ENCODE measurements at places on chromosomes 5 and 9.

GRCh38 chr9:133463234-133463863 lies 3.6 kb downstream of the CACFD1 start:
- no peak for DNase-seq

GRCh38 chr9:129474740-129475404 lies 146.0 kb downstream of the C9orf50 start:
- DNase-seq: no peak

DNA sequence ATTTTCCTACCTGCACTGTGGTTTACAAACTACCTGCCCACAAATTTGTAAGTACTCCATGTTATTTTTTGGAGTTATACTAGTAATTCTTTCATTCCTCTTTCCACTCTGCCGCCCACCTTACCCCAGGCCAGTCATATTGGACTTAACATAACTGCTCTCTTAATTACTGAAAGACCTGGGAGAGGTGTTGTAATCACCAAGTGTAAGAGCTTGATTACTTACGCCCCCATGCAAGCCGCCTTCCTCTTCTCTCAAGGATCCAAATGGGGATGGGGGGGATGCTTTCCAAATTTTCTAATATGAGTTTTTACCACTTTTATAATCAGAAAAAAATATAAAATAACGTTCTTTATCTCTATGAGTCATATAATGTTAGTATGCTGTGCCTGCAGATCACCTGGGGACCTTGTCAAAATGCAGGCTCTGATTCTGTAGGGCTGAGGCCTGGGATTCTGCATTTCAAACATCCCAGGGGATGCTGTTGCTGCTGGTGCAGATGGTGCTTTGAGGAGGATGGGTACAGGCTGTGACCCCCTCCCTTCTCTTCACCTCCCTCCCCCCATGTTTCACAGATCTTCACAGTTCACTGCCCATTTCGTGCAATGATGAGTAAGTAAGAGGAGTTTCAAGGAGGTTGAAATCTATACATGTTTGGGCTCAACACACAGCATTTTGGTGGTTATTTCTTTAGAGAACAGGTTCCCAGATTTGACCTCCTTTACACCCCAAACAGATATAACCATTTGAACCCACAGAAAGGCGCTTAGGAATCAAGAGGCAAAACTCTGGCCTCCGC lies 87.3 kb downstream of the SEC61B start:
- no peak for DNase-seq

GRCh38 chr9:136549010-136549980 lies 3.4 kb upstream of the NOTCH1 start:
- no peak for DNase-seq

DNA sequence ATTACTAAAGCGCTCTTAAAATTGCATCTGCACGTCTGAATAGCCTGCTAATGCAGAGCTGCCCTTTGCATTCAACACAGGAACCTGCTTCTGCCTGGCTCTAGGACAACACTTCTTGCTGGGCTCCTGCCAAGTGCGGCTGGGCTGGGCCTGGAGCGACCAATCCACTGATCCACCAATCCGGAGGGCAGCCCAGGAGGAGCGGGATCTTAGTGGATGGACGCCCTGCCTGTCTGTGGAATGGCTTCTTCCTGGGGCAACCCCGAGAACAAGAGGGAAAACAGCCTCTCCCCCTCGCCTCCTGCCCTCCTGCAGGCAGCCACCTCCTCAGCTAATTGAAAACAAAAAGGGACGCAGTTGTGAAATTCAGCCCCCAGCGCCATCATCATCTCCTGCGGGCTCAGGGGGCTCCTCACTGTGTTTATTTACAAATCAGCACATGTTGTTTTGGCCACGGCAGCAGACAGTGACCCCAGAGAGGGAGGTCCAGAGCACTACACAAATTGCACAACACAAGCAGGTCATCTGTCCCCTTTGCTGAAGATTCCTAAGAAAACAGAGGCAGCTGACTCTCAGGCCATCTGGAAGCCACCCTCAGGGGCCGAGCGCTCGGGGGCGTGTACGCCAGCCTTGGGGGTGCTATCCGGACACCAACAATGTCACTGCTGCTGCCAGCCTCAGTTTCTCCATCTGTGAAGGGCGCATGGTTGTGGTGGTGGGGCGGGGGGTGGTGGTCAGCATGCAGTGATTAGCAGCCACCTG lies 57.3 kb downstream of the GADD45G start:
- DNase-seq: peak; percentile 86

- peak; percentile 51 for DNase-seq
Observed at GRCh38 chr9:85741095-85741874, 469 bp downstream of the AGTPBP1 start.

DNA sequence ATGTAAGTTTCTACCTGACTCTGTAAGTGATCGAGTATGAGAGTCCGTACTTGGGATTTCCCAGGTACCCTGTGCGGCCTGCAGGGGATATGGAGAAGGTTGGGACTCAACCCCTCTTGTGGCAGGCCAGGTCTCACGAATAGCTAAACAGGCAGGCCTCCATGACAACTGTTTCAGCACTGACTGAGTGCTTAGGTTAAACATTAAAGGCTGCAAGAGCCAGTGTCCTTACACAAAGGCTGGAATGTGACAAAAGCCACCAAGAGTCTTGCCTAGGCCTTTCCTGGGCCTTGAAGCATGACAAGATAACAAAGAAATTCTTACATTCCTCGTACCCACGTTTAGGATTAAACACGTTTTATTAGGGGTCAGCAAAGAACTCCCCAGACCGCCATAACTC lies 58.6 kb downstream of the THBS4 start:
- DNase-seq: no peak

DNA sequence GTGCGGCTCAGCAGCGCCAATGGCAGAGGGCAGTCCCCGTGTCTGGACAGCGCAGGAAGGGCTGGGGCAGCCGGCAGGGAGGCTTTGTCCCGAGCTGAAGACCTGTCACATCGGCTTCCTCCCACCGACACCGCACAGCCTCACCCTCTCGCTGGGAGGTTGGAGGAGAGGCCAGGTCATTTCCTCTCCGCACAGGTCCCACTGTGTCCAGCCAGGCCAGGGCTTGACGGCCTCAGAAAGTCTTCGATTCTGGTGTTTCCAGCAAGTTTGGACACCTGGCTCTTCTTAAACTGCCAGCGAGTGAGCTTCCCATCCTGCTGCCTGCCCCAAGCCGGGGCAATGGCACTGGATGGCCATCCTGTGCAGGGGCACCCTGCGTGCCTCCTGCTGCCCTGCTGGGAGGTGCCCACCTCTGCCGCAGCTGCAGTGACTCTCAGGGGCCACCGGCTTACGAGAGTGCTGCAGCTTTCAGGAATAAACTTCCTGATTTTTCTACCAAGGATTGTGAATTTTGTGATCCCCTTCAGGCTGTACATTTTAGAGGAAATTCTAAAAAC lies 33.9 kb downstream of the AHRR start:
- DNase-seq: no peak

- DNase-seq: no peak
Observed at GRCh38 chr9:121753802-121754654, 102.6 kb downstream of the DAB2IP start.

DNA sequence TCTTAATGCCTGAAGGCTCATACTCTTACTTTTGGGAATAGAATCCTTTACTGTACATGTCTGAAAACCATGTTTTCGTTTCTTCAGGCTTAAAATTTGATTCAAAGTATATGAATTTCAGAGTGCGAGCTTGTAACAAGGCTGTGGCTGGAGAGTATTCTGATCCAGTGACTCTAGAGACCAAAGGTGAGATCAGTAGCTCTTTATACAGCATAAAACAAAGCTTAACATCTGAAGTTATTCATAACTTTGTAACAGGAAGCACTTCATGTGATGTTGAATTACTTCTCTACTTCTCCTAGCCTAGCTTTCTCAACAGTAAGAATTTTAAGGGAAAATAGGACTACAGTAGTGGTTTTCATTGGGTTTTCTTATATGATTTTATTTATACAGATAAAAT lies 49.4 kb upstream of the FKTN start:
- DNase-seq: no peak

GRCh38 chr5:120419127-120419526 lies 45.0 kb upstream of the PRR16 start:
- no peak for DNase-seq

GRCh38 chr5:170491479-170491878 lies 12.3 kb upstream of the KCNIP1 start:
- DNase-seq: peak; percentile 86

DNA sequence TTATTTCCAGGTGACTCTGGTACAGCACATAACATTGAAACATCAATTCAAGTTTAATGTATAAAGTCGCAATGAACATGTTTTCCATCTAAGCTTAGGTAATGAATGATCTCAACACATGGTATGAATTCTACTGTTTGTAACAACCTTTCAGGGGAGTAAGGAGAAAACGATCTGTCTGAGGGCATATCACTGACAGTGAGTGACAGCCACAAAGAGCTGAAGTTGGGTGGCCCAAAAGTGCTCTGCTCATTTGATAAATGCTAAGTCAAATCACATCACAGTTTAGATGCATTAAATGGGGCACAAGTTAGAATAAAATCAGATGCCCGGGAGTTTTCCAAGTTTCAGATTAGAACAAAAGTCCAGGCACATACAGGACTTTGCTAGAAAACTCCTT lies 1.2 kb downstream of the FANCC start:
- DNase-seq: no peak

DNA sequence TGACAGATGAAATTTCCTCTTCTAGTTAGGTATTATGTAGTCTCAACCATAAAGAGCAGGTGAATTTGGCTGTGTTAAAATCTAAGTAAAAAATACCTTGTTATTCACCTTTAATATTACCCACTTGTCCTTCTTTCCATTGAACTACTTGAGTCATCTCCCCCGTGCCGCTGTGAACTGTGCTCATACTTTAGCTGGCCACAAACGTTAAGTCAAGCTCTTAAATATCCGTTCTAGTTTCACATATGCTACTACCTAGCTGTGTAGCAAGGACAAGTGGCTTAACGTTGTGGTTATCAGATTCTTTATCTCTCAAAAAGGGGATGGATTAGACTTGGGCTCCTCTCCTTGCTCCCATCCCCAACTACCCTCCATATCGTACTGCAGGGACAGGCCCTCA lies 110.4 kb downstream of the EFNA5 start:
- no peak for DNase-seq

DNA sequence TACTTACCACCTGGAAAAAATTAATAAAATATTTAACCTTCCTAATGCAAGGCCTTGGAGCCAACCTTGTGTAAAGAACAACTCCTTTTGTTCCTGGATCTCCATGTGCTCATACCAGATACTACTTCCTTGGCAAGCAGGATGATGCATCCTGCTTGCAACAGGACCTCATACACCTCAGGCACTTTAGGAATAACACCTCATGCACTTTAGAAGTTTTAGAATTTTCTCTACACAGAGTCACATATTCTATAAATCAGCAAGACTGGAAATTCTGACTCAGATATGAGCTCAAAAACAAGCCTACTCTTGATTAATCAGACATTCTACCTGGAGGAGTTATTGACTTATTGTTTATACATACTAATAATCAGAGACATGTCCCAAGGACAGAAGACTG lies 209.6 kb upstream of the CDH10 start:
- DNase-seq: no peak

- no peak for DNase-seq
Observed at GRCh38 chr9:13278368-13279246, 885 bp downstream of the MPDZ start.

GRCh38 chr5:176774216-176775171 lies 35.9 kb upstream of the UNC5A start:
- peak; percentile 47 for DNase-seq

GRCh38 chr9:2531481-2531880 lies 90.1 kb upstream of the VLDLR start:
- no peak for DNase-seq

DNA sequence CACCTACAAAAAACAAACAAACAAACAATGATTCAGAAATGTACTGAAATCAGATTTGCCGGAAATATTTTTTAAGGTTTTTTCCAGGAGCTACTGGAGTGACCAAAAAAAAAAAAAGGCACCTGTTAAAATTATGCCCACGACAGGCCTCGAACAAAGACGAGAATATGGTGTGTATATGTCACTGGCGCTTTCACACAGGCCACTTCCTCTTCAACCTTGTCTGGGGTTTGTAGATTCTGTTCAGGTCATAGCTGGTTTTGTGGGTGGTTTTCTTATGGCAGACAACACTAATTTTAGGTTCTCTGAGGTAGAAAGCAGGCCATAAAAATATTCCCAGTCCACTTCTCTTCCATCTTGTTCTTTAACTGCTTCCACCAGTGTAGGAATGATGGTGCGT lies 7.0 kb downstream of the NDUFB6 start:
- no peak for DNase-seq

DNA sequence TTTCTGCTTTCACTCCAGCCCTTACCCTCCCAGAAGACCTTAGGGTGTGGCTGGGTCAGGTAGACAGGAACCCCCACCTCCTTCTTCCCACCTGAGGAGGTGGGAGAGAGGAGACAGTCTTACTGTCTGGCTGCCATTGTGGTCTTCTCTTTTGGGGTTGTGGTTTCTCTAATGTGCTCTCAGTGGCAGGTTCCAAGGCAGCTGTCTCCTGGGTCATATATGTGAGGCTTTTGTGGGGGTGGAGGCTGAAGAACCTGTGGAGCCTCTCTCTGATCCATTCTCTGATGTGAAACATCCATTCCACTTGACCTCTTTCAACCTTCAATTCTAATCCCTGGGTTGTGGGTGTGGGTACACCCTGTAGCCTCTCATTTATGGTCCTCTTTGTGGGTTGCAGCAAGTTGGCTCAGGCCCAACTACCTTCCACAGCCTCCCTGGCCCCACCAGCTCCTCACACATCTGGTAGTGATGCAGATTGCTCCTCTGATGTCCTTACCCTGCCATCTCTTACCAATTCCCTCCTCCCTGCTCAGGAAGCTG lies 118.4 kb downstream of the CEP120 start:
- DNase-seq: no peak

GRCh38 chr5:68964679-68965078 lies 129.1 kb upstream of the SLC30A5 start:
- no peak for DNase-seq

- DNase-seq: no peak
Observed at GRCh38 chr5:34501840-34502239, 154.3 kb upstream of the RAI14 start.

DNA sequence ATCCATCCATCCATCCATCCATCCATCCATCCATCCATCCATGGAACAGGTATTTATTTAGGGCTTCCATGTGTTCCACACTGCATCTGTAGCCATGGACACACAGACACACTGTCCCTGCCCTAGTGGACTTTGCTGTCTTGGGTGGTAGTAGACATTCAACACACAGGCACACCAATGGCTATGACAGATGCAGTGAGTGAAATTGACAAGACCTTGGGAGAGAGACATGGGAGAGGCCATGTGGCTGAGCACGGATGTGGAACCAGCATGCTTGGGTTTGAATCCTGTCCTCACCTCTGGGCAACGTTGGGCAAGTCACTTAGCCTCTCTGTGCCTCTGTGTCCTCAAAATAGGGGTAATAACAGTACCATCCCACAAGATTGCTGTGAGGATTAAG lies 45.3 kb downstream of the STOM start:
- no peak for DNase-seq

DNA sequence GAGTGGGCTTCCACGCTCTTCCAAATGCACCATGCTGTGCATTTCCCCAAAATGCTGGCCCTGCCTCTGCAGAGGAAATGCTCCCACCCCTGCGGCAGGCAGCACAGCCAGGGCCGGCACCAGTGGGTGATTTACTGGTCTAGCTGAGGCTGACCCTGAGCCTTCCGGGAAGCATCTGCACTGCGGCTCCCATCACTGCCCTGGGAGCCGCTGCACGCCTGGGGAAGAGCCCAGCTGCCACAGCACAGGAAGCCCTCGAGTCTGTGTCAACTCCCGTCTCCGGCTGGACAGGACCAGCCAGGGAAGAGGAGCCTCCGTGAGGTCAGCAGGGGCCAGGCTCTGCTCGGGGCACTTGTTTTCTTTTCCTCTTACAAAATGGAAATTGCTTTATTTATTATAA lies 25.1 kb upstream of the EEIG1 start:
- DNase-seq: peak; percentile 65

All from suppressor macrophage treated with lipopolysaccharide for 4 hours (primary cell).